ENCODE measurements at places on chromosomes 12 and 14. TPM values are rescaled to one million over a fixed set of nuclear protein-coding genes. Genes with fewer than 3 reads are reported as not detected.
A peak's percentile ranks its signal among the peaks of the same experiment; 100 is the strongest.

DNA sequence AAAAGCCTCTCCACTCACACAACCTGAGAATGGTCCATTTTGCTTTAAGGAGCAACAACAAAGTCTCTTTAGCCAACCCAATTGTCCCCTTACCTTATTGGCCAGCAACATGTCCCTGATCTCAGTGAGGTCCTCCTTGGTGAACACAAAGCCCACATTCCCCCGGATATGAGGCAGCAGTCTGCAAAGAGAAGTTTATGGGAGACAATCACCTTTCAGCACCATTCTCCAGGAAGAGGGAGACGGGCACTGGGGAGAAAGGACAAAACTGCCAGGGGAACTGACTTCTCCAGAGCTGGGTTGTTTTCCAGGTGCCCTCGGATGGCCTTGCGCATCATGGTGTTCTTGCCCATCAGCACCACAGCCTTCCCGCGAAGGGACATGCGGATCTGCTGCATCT lies 1.9 kb downstream of the RPLP0 start:
- peak overlapping the region; percentile 84 for H3K27ac ChIP-seq
- no peaks in the 10 kb centered on the region for H3K36me3 ChIP-seq
- DNase-seq, result no peak
- peaks cover 10% of the 10 kb centered on the region for H3K4me1 ChIP-seq
- peaks cover 2% of the 10 kb centered on the region for H3K27me3 ChIP-seq

DNA sequence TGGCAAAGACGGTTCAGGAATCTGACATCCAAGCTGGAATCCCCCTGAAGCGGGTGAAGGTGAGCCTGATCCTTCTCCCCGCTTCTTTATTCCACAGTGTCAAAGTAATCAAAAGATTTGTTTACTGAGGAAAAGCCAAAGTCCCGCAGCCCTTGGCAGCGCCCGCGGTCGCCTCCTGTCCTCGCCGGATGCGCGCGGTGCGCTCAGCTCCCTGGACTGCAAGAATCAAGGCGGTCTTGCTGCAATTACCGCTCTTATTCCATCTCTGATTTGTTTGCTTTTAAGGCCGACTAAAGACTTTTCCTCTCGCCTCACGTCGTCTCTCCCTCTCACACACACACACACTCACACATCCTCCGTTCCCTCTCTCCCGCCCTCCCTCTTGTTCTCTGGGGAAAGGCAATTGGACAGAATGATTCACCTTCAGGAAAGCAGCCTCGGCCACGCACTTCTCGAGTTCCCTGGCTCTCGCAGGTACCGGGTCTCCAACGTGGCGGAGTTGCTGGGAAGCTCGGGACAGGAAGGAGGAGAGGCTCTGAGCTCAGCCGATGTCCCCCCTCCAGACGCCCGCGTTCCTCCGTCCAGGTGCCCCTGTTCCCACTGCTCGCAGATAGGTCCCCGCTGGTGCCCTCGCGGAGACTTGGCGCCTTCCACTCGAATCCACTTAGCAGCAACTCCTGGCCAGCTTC lies 68.6 kb upstream of the USP15 start:
- H3K27me3 ChIP-seq, result peaks cover 3% of the 10 kb centered on the region
- no peak overlapping the region for H3K27ac ChIP-seq
- DNase-seq, result peak; percentile 49
- H3K4me3 ChIP-seq, result peak overlapping the region; percentile 93
- peaks cover 6% of the 10 kb centered on the region for H3K4me1 ChIP-seq

GRCh38 chr14:65057695-65058094 lies 44.6 kb downstream of the MAX start:
- H3K27me3 ChIP-seq, result no peaks in the 10 kb centered on the region
- H3K4me3 ChIP-seq, result no peak overlapping the region
- H3K4me1 ChIP-seq, result peaks cover 8% of the 10 kb centered on the region
- H3K27ac ChIP-seq, result no peak overlapping the region

DNA sequence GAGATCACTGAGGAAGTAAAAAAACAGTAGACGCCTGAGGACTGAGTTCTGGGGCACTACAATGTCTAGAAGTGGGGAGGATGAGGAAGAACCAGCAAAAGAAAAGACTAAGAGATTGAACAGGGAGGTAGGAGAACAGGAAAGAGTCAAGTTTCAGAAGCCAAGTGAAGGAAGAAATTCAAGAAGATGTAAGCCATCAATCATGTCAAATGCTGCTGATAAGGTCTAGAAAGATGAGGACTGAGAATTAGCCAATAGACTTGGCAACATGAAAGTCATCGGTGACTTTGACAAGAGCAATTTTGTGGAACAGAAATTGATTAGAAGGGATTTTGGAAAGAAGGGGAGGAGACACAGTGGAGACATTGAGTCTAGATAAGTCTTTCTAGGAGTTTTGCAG lies 54.8 kb upstream of the CRY1 start:
- no peaks in the 10 kb centered on the region for H3K36me3 ChIP-seq
- no peak overlapping the region for H3K4me3 ChIP-seq
- no peak for DNase-seq
- no peaks in the 10 kb centered on the region for H3K27me3 ChIP-seq
- no peaks in the 10 kb centered on the region for H3K4me1 ChIP-seq
- no peak overlapping the region for H3K27ac ChIP-seq

Gene ACTR10
- 120 TPM for total RNA-seq

Gene NGDN
- total RNA-seq, result 46.5 TPM

DNA sequence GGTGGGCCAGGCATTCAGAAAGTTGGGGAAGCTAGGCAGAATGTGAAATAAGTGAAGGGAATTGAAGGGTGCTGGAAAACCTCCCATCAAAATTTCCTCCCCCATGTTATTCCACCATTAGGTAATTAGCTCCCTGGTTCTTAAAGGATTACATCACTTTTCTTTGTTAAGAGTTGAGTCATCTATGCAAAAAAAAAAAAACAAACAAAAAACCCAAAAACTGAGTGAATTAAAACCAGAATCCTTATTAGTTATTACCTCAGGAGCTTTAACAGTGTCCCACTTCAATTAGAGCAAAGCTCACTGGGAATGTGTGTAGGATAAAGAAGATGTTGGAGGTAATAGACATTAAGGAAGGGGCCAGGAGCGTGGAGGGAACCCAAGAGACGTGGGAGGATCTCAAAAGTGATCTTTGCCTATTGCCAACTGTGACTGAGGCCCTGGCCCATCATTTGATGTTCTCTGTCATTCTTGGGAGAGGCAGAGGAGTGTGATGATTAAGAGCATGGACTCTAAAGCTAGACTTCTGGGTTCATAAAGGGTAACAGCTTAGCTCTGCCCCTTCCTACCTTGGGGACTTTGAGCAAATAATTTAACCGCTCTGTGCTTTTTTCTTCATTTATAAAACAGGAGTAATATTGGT lies 364.7 kb downstream of the APAF1 start:
- H3K4me3 ChIP-seq, result no peak overlapping the region
- H3K27ac ChIP-seq, result no peak overlapping the region
- peaks cover 7% of the 10 kb centered on the region for H3K4me1 ChIP-seq
- no peaks in the 10 kb centered on the region for H3K36me3 ChIP-seq

Gene RNASE3
- not detected for total RNA-seq

- H3K4me1 ChIP-seq, result no peaks in the 10 kb centered on the region
- H3K27me3 ChIP-seq, result peaks cover 4% of the 10 kb centered on the region
- no peaks in the 10 kb centered on the region for H3K36me3 ChIP-seq
- DNase-seq, result no peak
Observed at GRCh38 chr12:121334513-121335343, 17.5 kb downstream of the ANAPC5 start.

Gene RPGRIP1
- total RNA-seq, result not detected

Gene CLEC14A
- 0.96 TPM for total RNA-seq

Gene RHEBL1
- total RNA-seq, result 2.3 TPM

Gene PRR4
- 7.5 TPM for total RNA-seq

Gene MRPS35
- 27.4 TPM for total RNA-seq

Gene RPL6
- total RNA-seq, result 967 TPM

Gene TMEM253
- 0.64 TPM for total RNA-seq

Data from glutamatergic neuron (in vitro differentiated cells).